ENCODE measurements at places on chromosomes 6 and 20.
A peak's percentile ranks its signal among the peaks of the same experiment; 100 is the strongest.

GRCh38 chr20:4800131-4800530, 78.4 kb downstream of the PRND start:
- no peak for DNase-seq

DNA sequence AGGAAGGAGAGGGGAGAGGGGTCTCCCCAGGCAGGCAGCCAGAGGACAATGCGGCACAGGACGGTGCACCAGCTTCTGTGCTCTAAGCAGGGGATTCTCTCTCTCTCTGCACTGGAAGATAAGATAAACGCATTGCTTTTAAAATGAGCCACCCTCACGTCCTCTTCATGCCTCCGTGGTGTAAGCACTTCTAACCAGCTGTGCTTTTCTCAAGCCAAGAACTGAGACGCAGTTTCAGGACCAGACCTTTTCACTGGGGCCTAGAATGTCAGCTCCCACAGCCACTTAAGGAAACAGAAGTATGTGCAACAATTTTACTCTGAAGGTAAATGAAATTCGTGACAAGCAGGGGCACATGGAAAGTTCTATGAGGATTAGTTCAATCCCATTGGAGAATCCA, 82.4 kb downstream of the PSMB1 start:
- no peak for DNase-seq

GRCh38 chr6:26156850-26157250, 69.6 kb downstream of the HFE start:
- DNase-seq, result no peak

DNA sequence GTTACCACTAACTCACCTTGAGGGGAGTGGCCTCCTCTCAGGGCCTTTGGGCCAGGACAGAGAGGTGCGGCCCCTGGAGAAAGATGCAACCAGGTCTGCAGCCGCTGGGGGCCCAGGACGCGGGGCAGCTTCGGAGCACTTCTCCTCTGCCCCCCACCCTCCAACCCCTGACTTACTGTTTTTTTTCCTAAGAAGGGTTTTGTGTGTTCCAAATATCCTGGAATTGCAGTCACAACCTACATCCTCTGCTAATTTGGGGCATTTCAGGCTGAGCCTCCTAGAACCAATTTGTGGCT, 1.7 kb downstream of the LINC00237 start:
- DNase-seq, result no peak

DNA sequence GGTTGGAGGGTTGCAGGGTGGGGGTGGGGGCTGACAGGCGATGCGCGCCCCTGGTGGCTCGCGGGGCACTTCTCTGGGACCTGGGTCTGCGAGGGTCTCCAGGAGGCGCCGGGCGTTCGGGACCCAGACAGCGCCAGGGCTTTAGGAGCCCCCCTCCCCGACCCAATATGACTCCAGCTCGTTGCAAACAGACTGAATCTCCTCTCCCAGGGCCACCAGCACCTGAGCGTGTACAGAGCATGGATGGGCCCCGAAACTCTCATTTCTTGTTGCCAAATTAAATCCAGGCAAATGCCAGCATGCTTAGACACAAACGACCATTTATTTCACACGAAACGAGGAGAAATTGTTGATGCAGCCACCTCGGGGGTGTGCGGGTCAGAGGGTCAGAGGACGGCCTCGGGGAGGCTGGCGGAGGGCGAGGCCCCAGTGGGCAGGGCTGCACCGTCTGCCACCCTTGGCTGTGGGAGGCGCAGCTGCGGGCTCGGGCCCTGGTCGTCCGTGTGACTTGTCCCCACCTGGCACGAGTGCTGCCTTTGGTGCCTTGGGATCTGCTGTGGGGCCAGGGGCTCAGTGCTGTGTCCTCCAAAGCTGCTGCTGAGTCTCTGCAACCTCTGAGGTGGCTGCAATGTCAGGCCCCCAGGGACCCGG, 20.9 kb upstream of the GATA5 start:
- no peak for DNase-seq

DNA sequence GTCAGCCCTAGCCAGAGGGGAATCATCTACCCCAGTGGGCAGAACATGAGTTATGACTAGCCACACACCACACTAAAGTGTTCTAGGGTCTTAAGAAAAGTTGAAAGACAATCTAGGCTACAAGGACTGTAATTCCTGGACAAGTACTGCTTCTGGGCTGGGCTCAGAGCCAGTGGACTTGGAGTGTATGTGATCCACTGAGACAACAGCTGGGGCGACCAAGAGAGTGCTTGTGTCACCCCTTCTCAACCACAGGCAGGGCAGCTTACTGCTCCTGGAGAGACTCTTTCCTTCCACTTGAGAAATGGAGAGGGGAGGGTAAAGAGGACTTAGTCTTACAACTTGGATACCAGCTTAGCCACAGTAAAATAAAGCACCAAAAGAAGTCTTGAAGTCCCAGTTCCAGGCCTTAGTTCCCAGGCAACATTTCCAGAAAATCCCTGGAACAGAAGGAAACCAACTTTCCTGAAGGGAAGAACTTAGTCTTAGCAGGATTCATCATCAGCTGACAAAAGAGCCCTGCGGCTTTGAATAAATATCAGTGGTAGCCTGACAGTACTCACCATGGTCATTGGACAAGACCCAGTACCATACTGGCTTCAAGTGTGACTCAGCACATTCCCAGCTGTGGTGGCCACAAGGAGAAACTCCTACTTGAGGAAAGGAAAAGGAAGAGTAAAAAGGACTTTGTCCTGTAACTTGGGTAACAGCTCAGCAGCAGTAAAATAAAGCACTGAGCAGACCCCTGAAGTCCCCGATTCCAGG, 355.1 kb upstream of the ADGRB3 start:
- DNase-seq, result no peak

DNA sequence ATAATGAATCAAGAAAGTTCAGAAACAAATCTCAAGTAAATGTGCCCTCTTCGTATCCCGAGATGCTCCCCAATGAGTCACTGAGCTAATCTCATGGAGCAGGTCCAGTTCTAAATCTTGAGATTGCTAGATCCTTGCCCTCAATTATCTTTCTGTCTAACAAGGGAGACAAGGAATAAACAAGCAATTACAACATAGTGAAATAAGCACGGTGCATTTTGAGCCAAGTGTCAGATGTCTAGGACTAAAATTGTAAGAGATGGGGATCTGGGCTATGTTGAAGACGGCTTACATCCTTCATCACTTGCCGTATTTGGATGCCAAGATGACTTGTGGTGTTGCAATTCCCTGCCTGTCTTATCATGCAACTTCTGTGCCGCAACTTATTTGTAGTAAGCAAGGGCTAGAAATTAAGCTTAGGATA, 56.5 kb upstream of the ADGRF1 start:
- no peak for DNase-seq

- no peak for DNase-seq
Observed at GRCh38 chr6:21829126-21829525, 235.6 kb downstream of the SOX4 start.

GRCh38 chr20:63172726-63173125, 43.2 kb downstream of the YTHDF1 start:
- no peak for DNase-seq

DNA sequence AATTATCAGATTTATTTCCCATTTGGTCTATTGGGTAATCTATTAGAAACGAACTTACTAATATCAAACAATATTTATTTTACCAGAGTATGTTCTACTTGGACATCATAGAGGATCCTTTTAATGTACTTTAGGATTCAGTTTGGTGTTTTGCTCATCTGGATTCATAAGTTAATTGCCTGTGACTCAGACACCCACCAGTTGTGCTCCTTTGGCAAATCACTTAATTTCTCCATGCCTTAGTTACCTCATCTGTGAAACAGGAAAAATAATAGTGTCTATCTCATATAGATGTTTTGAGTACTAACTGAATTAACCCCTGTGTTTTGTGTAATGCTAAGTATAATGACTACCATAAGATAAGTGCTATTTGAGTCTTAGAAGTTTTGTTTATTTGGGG, 292.1 kb downstream of the LAMA2 start:
- DNase-seq, result no peak

GRCh38 chr6:111605100-111605751, 452 bp downstream of the TRAF3IP2 start:
- no peak for DNase-seq

GRCh38 chr6:68196645-68197044, 438.4 kb upstream of the ADGRB3 start:
- DNase-seq, result no peak

- no peak for DNase-seq
Observed at GRCh38 chr20:42370075-42370474, 751.9 kb upstream of the CHD6 start.

GRCh38 chr20:33863440-33864323, 52.5 kb downstream of the CHMP4B start:
- no peak for DNase-seq

DNA sequence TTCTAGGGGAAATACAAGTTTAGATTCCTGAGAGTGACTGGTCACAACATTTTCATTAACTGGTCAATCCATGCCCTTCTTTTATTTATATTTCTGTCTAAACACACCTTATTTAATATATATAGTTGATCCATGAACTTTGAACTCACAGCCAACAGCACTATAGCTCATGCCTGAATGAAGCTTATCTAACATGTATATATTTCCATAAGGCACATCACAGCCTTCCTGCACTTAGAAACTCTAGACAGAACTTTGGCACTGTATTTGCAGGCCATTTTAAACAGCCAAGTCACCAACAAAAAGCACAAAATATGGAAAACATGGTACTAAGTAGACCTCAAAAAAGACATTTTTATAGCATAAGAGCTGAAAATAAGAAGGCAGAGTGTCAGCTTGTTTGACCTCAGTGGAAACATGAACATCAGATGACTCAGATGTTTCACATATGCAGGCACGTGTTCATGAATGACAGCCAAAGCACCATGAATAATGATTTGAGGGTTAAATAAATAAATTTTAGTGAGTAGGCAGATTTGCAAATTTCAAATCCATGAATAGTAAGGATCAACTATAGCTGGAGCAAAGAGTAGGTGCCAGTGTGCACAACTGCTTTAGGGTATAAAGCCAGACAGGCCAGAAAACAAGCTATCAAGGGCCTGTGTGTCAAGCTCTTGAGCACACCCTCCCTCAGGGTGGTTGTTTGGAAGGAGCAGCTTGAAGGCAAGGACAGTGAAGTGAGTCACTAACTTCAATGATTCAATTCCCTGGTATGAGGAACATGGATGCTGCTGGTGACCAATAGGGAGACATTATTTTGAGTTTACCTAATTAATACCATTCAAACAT, 88.9 kb upstream of the NT5E start:
- DNase-seq, result peak; percentile 95

GRCh38 chr20:38892091-38892981, 33.9 kb upstream of the FAM83D start:
- DNase-seq, result no peak

GRCh38 chr6:99530627-99531026, 15.4 kb upstream of the USP45 start:
- no peak for DNase-seq

DNA sequence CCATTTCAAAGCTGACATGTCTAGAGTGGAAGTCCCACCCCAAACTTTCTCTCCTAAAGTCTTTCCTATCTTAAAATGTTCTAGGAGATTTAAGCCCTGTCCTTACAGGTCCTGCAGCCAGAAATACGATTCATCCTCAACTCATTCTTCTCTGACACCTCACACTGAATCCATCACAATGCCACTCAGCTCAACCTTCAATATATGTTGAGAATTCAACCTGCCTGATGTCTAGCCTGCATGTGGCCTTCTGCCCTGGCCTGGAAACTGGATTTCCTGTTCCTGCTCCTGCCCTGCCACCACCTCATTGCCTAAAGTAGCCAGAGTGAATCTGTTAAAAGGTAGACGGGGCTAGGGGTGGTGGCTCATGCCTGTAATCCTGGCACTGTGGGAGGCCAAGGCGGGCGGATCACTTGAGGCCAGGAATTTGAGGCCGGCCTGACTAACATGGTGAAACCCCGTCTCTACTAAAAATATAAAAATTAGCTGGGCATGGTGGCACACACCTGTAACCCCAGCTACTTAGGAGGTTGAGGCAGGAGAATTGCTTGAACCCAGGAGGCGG, 345.9 kb downstream of the CDH26 start:
- no peak for DNase-seq

- no peak for DNase-seq
Observed at GRCh38 chr20:41275301-41275731, 42.2 kb downstream of the ZHX3 start.

DNA sequence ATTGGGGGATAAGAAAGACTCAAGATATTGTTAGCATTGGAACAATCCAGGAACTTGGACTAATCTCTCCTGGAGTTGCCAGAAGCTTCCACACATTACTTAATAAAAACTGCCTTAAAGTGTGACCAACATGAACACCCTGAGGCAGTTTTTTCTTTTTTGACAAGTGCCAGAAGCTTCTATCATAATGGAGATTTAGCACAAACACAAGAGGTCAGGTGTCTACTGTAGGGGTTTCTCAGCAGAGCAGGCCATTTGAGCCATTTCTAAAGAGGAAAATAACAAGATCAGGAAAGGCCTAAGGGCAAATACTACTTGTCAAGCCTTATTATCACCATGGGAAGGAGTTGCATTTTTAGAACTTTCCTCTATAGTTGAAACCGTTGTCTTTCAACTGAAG, 361.5 kb downstream of the EPM2A start:
- no peak for DNase-seq

- DNase-seq, result no peak
Observed at GRCh38 chr20:41697861-41698559, 79.8 kb upstream of the CHD6 start.

GRCh38 chr6:42315259-42315990, 97.8 kb upstream of the MRPS10 start:
- DNase-seq, result no peak

GRCh38 chr20:43583982-43584432, 6.7 kb upstream of the IFT52 start:
- peak; percentile 93 for DNase-seq
